ENCODE measurements at places on chromosomes 3 and 15.

DNA sequence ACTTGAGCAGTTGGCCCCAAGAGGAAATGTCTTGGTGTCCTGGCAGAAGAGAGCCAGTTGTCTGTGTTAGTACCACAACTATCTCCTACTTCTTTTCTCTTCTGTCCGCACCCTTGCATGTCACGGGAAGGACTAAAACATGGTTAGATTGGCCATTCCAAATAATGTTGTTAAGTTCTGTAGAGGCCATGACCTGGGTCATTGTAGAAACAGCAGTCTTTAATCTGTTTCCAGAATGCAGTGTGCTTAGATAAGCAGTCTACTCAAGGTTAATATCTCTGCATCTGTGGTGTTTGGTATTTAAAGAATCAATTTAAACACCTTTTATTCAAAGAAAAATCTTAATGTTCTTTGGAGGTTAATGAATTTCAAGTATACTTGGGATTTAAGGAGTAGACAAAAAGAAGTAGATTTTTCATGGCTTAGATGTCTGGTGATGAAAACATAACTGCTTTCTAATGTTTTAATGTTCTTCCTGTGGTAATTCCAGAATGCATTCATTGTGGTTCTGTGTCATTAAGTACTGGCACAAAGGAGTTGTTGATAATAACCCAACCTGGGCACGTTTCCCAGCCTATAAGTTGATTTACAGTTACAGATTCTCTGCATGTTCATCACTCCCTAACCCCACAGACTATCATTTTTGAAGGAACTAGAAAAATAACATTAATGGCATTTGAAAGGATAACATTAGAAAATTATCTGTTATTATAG is 58.9 kb downstream of the TMEM108 start:
- DNase-seq = no peak

- no peak for DNase-seq
These were observed 192.8 kb upstream of the THBS1 start for GRCh38 chr15:39388118-39388517.

DNA sequence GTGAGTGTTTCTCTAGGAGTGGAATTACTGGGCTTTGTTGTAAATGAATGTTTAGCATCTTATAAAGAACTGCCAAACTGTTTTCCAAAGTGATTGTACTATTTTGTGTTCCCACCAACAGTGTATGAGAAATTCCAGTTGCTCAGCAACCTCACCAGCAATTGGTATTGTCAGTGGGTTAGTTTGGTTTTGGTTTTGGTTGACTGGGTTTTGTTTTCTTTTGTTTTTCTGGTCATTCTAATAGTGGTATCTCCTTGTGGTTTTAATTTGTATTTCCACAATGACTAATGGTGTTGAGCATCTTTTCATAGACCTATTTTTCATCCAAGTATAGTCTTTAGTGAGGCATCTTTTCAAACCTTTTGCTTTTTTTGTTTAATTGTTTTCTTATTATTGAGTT is 27.1 kb downstream of the FILIP1L start:
- DNase-seq = no peak

DNA sequence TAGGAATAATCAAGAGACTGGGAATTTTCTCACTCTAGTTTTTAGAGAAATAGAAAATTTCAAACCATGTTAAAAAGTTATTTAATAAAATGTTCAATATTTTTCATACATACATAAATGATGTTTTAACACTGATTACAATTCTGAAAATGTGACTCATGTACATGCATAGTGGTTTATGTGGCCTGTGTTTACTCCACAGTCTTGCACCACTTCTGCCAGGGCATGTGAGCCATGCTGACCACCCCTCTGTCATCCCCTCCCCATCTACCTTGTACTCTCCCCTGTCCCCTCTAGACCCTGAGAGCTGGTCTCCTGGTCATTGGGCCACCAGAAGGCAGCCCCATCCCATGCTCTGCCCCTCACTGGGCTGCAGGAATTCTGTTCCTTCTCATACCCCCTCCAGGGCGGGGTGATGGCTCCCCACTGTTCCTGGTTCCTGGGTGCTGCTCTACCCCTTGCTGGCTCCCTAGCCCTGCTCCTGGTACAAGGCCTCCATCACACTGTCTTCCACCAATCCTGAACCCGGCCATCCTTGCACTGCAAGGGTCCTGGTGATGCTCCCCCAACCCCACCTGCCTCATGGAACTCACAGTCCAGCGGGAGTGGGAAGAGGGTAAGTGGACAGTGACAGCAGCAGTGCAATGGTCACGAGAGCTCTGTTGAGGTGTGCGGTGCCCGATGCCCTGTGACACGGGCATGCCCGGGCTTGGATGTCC is 24.2 kb upstream of the SLC41A3 start:
- no peak for DNase-seq

- no peak for DNase-seq
These were observed 271.9 kb downstream of the SUCLG2 start for GRCh38 chr3:67382536-67382935.

DNA sequence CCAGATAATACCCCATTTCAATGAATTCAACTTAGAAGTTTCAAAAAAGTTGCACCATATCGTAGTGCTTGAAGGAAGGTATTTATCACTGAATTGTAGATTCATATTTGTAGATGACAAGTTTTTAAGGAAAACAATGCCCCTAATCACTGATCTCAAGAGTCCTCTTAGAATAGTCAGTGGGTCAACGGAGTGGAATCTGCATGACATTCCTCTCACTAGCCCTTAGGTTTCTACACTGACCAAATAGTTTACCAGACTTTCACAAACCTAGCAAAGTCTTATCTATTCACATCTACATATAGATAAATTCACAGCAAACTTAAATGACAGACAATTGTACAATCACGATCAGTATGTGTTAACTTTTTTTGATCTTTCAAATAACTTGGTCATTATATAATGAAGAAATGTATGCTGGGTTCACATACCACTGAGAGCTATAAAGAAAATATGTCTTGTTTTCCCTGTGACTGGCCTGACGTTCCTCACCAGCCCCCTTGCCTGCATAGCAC is 35.7 kb upstream of the PHLDB2 start:
- no peak for DNase-seq

DNA sequence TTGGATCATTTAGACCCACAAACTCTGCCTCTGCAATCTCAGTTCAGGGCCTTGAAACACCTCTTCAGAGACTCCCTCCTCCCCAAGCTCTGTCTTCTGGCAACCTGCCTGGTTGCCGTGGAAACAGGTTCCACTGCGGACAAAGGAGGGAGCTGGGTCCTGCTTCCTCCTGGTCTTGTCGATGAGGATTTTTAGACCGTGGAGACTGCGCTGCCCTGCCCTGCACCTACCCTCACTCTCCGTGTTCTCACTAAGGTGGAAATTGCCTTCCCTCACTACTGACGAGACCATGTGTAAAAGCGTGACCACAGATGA is at the start of gene RTP1:
RTP1 (plus strand) TSS at position 152 of the 315 bp plus-strand sequence; CDS start at position 182, 30 bp downstream.
- DNase-seq = no peak
